ENCODE measurements at places on chromosomes 3 and 15. TPM values are rescaled to one million over a fixed set of nuclear protein-coding genes. Genes with fewer than 3 reads are reported as not detected.

DNA sequence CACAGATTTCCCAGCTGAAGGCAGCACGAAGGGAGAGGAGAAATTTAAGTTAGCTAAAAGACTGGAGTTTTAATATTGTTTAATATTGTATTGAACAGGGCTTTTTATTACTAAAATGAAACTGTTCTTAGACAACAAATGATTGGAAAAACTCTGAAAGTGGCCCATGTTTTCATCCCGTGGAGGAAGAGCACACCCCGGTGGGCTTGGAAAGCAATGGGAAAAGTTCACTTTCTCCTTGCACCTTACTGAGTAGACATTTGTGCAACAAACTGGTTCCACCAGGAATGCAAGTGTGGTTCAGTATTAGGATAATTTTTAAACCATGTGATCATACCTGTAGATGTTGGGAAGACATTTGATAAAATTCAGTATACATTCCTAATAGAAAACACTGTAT, 8.2 kb upstream of the ESYT3 start:
- no peak for DNase-seq

Gene RAMAC
- total RNA-seq, result 18.4 TPM

Gene CAMKV
- 201 TPM for total RNA-seq

- DNase-seq, result no peak
Observed at GRCh38 chr3:128400671-128401070, 66.0 kb downstream of the DNAJB8 start.

Gene ERICH6
- total RNA-seq, result 1.1 TPM

- DNase-seq, result no peak
Observed at GRCh38 chr3:70281663-70282062, 30.8 kb downstream of the MDFIC2 start.

GRCh38 chr3:25170021-25170420, 258.0 kb upstream of the RARB start:
- no peak for DNase-seq

DNA sequence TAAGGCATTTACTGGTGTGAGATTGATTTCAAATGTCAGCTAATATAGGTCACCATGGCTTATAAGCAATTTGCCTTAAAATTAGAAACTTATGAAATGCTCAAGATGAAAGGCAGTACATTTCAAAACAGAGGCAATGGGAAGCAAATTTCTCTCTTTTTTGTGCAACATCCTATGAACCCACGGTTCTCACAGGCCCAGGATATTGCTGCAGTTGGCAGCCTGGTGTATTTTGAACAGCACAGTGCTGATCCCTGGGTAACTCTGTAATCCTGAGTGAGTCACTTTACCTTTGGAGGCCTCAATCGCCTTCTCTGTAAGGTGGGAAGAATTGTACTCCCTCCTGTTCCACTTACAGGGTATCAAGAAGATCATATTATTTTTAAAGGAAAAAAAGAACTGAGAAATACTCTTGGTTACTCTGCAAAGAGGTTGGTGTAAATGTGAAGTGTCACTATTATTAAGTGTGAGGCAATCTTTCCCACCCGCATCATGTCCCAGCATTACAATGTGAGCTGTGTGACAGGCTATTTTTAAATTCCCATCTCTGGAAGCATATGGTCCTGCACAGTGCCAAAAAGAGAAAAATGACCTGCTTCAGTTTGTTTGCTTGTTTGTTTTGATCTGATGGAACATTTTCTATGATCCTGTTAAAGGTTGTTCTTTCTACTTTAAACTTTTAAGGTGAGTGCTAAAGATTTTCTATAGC, 190.1 kb upstream of the LPP start:
- peak; percentile 62 for DNase-seq

Gene CHL1
- 296 TPM for total RNA-seq

Gene CD96
- not detected for total RNA-seq

Gene ANP32A
- total RNA-seq, result 99.9 TPM

DNA sequence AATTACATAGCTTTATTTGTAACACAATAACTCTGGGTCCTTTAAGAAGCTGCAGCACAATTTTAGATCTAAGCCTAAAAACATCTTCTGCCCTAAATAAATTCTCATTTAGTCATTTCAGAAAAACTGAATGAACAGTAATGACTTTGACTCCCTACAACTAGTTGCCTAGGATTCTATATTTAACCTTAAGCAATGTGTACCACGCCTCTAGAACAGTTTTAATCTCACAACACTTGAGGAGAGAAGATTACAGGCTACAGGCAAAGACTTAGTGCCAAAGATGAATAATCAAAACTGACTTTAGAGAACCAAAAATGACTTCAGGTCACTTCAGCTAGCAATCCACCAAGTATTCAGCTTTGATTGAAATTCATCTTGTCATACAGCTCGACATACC, 192.8 kb downstream of the ULK4 start:
- no peak for DNase-seq

- no peak for DNase-seq
Observed at GRCh38 chr3:115164374-115165221, 17.5 kb upstream of the ZBTB20 start.

- DNase-seq, result no peak
Observed at GRCh38 chr3:147089286-147089685, 317.1 kb downstream of the ZIC4 start.

Data from dorsolateral prefrontal cortex (tissue), 122 donors.